Activated gamma-delta T cell treated with anti-CD3 and anti-CD28 coated beads, Interleukin-2, amount 50 U/mL, for 16 hours (primary cell): ENCODE measurements at places on chromosomes 7 and 10.

DNA sequence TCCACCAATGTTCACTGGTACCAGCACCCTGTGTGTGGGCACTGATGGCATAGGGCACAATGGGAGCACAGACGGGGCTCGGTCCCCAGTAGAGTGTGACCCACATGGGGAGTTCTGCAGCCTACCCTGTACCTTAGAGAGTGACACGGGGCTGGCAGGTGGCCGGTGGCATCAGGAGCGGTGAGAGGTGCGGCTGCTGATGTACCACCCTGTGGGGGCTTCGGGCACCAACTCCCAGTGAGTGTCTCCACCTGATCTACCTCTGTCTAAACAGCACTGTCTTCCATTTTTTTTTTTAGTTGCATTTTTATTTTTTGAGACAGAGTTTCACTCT is 4.1 kb downstream of the JAKMIP3 start:
- no peak for DNase-seq

GRCh38 chr7:53996876-53997275 is 545.3 kb upstream of the VSTM2A start:
- DNase-seq = no peak

DNA sequence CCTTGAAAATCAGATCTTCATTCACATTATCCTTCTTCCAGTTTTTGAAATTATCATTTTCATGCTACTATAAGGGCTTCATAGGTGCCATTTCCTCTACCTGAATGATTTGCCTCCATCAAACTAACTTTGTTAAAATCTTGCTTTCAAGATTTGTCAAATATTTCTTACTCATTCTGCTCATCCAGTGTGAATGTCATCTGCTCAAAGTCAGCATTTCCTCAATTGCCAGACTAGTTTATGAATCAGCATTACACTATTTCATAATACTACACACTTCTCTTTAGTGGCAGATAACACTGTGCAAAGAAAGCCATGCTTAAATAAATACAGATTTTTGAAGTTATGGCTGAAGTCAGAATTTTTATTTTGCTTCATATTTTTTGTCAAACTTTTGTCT is 21.3 kb upstream of the LIPF start:
- no peak for DNase-seq

DNA sequence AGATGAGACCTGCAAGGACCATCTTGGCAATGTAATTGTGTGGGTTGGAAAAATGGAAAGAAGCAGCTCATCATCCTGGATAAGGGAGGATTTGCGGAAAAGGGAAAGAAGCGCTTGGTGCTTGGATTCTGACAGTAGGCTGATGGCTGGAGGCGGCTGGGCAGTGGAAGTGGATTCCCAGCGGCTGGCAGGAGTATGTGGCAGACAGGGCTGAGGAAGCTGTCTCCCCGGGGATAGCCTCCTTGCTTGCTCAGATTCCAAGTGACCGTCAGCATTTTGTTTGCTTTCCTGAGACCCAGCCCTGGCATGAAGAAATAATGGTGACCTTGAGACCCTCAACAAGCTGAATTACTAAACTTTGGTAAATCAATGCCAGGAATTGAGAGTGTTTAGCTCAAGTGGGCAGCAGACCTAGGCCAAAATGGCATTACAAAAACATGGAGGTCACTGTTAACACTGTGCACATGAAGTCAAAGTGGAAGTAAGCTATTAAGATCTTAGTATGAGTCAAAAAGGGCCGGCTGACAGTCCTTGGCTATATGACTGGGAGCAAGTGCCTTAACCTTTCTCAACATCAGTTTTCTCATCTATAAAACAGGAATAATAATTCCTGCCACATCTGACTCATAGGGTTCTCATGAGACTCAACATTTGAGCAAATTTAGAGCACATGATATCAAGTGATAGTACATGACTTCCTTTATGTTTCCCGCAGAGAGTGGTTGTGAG is 21.3 kb downstream of the SLC25A28 start:
- DNase-seq = no peak

- DNase-seq = no peak
Measured at GRCh38 chr7:158549616-158550393, 37.8 kb downstream of the PTPRN2 start.

DNA sequence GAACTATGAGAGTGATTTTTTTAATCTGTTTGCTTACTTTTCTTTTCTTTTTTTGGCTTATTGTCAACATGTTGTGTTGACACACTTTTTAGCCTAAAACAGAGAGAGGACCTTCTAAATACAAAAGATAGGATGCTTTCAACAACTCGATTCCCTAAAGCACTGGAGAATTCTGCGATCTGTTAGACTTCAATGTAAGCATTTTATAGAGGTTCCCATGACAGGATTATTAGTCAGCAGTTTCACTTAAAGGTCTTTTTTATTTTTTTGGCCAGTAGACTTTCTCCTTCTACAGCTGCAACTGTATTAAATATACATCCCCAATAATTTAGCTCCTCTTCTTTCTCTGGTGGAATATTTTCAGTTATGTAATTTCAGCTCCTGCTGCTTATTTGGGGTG is 12.7 kb upstream of the NRP1 start:
- no peak for DNase-seq

DNA sequence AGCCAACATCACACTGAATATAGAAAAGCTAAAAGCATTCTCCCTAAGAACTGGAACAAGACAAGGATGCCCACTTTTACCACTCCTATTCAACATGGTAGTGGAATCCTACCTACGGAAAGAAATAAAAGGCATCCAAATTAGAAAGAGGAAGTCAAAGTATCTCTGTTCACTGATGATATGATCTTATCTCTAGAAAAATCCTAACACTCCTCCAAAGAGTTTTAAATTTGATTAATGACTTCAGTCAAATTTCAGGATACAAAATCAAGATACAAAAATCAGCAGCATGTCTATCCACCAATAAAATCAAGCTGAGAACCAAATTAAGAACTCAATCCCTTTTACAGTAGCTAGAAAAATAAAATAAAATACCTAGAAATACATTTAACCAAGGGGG is 35.3 kb upstream of the TNKS2 start:
- DNase-seq = no peak

- DNase-seq = no peak
Measured at GRCh38 chr7:155532792-155533119, 13.6 kb downstream of the CNPY1 start.

GRCh38 chr10:82331716-82332115 is 456.7 kb downstream of the NRG3 start:
- no peak for DNase-seq

- no peak for DNase-seq
Measured at GRCh38 chr7:132569884-132570614, 6.2 kb downstream of the PLXNA4 start.

DNA sequence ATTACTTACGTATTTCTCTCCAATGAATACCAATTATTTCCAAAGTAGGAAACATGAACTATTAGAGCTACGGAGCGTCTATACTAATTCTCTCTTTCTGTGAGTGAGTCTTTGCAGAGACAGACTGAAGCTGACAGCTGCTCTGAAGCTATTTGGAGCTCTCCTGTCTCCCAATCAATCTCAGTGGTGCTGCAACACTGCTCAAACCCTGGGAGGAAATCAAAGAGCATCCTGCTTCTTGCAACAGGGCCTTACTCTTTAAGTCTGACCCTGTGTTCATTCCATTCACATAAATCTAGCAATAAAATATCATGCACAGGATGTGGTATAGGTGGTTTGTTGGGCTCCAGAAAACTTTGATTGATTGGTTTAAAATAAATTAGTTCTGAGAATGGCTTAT is 685.7 kb upstream of the IGFBP3 start:
- no peak for DNase-seq

GRCh38 chr10:86206240-86206579 is 160.4 kb downstream of the GRID1 start:
- no peak for DNase-seq

DNA sequence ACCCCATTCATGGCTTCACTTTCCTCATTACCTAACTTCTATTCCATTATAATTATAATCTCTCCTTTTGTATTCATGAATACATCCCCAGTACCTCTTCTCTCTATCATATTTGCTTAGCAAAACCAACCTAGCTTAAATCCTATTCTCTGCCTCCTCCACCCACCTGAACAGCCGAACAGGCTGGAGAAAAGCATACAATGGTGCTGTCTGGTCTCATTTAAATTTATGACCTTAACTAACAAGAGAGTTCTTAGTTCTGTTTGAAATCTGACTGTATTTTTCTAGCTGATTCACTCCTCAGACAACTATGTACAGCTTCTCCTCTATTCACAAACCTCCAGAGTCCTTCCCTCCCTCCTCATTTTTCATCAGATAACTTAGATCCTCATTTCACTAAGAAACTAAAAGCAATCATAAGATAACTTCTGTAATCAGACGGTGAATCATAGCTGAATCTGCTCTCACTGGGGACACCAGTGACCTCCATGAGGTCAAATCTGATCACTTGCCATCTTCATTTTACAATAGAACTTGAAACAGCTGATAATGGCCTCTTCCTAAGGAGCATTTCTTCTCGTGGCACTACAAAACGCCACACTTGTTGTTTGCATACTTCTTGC is 233.9 kb upstream of the AOAH start:
- DNase-seq = no peak

DNA sequence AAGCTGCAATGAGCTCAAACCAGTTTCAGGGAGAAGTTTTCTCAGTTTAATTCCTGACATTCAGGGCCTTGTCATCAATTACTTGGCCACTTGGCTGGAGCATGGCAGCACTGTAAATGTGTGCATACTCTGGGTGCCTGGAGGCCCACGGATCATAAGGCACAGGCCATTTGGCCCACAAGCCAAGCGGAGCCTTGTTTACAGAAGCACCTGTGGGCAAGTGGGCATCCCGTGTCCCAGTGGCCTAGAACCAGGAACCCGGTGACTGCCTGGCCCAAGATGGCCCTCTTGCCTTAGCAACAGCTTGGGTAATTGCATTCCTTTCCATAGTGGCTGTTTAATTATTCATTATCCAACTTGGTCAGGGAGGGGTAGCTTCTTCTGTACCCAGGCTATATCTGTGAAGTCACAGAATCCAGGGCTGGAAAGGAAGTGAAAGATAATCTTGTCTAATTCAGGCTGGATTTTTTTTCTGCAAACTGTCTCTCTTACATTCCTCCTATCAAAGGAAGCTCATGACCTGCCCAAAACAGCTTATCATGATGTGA is 426.4 kb upstream of the ZMIZ1 start:
- no peak for DNase-seq

- no peak for DNase-seq
Measured at GRCh38 chr7:128939861-128940410, 2.2 kb downstream of the IRF5 start.

DNA sequence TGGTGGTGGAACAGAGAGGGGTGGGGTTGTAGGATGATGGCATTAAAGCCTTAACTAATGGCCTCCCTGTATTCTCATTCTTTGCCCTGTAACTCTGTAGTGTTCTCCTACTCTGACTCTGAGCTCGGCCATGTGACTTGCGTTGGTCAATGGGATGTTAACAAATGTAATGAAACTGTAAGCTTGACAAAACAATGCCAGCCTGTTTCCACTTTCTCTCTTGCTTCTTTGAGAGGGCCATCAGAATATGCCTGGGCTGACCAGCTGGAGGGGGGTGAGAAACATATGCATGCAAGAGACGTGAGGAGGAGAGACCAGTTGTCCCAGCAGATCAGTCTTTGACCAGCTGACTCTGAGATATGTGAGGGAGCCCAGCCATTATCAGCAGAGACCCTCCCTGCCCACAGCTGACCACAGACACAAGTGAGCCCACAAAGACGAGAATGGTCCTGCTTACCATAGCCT is 100.6 kb downstream of the ICA1 start:
- no peak for DNase-seq

GRCh38 chr10:98309366-98310355 is 41.7 kb upstream of the LOXL4 start:
- DNase-seq = no peak

GRCh38 chr7:51789489-51789888 is 472.9 kb upstream of the COBL start:
- no peak for DNase-seq

DNA sequence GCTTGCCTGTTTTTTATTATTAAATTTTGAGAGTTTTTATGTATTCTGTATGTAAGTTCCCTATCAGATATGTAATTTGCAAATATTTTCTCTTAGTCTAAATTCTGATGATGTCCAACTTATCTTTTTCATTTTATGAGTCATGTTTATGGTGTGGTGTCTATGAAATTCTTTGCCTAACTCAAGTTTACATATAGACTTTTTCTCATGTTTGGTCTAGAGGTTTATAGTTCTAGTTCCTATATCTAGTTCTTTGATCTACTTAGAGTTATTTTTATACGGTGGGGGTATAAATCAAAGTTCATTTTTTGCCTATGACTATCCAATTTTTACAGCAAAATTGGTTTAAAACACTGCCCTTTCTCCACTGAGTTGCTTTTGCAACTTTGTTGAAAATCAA is 26.3 kb upstream of the CCDC7 start:
- no peak for DNase-seq

DNA sequence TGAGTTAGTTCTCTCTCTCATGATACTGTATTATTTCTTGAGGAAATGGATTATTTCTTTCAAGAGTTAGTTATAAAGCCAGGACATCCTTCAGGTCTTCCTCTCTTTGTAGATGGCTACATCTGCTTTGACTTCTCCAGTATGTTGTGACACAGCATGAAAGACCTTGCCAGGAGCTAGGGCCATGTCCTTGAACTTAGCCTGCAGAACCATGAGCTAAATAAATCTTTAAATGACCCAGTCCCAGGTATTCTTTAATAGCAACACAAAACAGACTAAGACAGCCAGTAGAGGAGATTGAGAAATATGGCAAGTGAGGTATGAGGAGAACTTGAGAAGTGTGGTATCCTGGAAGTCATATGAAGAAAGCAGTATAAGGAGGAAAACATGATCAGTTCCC is 214.9 kb upstream of the PPP1R3A start:
- no peak for DNase-seq

DNA sequence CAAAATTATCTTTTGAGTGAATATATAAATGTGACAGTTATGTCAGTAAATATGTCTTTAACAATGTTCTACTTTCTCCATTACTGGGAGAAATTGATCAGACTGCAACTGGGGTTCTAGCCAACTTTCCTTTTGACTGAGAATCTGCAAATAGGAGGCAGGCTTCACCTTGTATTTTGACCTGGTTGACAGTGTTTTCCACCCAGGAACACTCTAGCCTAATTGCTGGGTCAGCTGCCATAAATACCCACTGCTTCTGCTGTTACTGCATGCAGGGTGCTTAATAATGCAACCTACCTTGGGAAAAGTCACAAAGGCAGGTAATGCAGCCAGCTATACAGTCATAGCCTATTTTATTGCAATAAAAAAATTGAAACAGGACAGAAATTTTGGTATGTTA is 319.0 kb downstream of the DGKB start:
- no peak for DNase-seq

DNA sequence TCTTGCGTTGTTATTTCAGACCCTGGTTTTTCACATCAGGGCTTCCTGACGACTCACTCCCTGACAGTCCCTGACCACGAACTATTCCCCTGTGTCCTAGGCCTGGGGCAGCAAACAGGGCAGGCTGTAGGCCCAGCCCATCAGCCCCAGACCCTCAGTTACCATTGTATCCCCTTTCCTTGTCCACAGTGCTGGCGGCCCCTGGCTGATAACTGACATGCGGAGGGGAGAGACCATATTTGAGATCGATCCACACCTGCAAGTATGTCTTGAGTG is 50.5 kb upstream of the TRIM8 start:
- no peak for DNase-seq
